ENCODE measurements at places on chromosomes 2 and 18.
A peak's percentile ranks its signal among the peaks of the same experiment; 100 is the strongest.

DNA sequence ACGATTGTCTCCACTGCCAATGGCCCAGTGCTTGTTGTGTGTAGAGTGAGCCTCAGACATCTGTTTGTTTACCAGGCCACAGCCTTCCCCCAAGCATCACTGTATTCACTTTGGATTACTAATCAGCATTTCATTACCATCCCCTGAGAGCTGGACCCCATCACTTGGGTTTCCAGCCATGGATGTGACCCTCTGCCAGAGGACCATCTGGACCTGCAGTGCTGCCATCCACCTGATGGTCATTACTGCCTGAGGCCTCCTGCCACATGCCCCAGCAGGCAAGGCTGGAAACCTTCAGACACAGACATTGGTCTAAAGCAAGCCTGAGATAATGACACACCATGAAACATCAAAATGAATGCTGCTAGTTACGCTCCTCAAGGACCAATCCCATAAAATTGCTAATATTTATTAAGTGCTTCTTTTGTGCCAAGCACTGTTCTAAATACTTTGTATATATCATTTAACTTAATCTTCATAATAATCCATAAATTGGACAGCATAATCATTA lies 2096.3 kb upstream of the CELF4 start:
- DNase-seq: no peak

GRCh38 chr2:241767464-241768250 lies 9.0 kb upstream of the GAL3ST2 start:
- DNase-seq: no peak

GRCh38 chr2:30601375-30601774 lies 154.3 kb downstream of the LCLAT1 start:
- no peak for DNase-seq

GRCh38 chr2:236656721-236657120 lies 87.1 kb downstream of the ACKR3 start:
- DNase-seq: no peak

GRCh38 chr2:12369566-12369965 lies 347.2 kb upstream of the TRIB2 start:
- no peak for DNase-seq

DNA sequence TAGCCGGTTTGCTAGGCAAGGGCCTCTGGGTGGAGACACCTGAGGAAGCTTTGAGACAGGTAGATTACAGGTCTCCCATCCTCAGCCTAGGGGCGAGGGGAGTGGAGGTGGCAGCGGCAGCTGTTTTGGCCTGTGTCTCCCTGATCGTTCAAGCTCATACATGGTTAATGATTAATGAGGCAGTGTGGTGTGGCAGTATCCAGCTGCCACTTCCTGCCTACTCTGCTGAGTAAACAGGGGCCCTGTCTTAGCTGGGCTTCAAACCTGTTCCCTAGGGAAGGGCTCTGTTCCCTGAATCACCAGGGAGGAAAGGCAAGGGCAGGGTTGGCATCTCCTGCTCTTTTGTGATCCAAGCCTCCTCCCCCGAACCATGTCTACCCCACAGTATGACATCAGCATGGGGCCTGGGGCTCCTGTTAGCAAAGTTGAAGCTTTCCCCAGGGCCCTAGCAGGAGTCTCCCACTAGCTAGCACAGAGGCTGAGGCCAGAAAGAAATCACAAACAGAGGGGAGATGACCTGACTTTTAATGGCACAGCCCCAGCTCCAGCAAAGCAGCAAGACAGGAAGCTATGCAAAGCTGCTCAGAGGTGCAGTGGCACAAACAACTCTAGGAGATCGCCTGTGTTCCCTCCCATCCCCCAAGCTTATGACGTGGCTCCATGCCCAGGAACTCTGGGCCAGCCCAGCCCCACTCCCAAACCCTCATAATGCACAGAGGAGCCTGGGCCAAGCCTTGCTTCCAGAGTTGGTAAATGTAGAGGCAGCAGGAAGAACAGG lies 3.7 kb upstream of the TUBA4B start:
- peak; percentile 23 for DNase-seq

DNA sequence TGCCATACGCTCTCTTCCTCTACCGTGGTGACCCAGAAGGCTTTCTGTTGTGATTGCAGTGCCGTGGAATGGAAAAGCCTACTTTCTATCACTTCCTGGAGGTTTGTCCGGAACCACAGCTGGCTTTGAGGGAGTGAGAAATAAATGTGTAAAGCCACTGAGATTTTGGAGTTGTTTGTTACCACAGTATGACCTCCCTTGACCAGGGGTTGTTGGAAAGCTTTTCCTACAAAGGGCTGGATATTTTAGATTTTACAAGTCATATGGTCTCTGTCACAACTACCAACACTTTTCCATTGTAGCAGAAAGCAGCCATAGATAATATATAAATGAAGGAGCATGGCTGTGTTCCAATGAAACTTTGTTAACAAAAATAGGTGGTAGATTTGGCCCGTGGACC lies 70.3 kb downstream of the VAPA start:
- no peak for DNase-seq

Data from stimulated activated CD4-positive, alpha-beta T cell treated with anti-CD3 and anti-CD28 coated beads, Interleukin-2, amount 100 ng/mL, for 4 hours (primary cell).